ENCODE measurements at places on chromosomes 16 and 17.

- DNase-seq, result peak; percentile 41
Measured at GRCh38 chr16:46783800-46784199, 35.7 kb upstream of the MYLK3 start.

DNA sequence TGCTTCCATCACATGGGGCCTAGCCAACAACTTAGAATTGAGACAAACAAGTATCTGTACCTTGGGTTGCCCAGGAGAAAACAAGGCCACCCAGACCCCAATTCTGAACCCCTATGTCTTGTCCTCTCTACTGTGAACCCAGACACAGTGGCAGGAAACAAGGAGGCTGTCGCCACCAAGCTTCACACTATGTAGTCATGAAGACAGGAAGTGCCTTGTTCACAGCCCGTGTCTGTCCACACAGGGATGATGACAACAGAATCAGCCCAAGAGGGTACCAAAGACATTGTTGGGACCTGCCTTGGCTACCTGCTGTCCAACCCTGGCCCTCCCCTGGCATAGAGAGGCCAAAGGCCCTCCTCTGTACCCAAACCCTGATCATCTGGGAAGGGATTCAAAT is 84.8 kb downstream of the CDYL2 start:
- DNase-seq, result no peak

DNA sequence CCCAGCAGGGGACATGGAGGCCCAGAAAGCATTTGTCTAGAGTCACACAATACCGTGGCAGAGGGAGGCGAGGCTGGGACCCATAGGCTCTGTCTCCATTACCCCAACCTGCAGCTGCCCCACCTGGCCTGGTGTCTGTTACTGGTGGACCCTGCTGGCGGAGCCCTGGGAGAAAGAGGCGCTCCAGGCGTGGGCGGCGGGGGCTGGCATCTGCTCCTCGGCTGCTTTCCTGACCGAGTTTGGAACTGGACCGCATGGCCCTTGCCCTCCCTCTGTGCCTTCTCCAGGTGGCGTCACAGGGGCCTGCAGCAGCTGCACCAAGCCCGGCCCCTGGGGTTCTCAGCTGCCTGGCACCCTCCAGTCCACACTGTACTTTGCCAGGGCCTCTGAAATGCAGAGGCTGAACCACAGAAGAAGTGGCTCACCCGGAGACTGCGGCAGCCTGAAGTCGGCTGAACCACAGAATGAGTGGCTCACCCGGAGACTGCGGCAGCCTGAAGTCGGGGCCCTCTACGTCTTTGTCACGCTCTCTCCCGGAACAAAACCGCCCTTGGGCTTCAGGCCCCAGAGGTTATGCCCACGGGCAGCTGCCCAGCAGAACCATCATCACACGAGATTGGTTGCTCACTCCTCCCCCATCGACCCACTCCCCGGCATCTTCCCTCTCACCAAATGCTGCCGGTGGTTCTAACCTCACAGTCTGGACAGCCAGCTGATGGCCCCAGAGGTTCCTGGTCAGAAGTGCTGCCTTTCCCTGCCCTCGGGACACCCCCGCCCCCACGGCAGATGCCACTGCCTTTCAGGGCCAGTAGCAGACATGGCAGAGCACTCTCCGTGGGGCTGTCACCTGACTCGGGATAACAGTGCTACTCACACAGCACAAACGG is 20.2 kb downstream of the CBFA2T3 start:
- no peak for DNase-seq

GRCh38 chr17:54239291-54239690 is 416.6 kb downstream of the KIF2B start:
- DNase-seq, result no peak

GRCh38 chr17:64920419-64921172 is 1.3 kb upstream of the LRRC37A3 start:
- DNase-seq, result no peak

DNA sequence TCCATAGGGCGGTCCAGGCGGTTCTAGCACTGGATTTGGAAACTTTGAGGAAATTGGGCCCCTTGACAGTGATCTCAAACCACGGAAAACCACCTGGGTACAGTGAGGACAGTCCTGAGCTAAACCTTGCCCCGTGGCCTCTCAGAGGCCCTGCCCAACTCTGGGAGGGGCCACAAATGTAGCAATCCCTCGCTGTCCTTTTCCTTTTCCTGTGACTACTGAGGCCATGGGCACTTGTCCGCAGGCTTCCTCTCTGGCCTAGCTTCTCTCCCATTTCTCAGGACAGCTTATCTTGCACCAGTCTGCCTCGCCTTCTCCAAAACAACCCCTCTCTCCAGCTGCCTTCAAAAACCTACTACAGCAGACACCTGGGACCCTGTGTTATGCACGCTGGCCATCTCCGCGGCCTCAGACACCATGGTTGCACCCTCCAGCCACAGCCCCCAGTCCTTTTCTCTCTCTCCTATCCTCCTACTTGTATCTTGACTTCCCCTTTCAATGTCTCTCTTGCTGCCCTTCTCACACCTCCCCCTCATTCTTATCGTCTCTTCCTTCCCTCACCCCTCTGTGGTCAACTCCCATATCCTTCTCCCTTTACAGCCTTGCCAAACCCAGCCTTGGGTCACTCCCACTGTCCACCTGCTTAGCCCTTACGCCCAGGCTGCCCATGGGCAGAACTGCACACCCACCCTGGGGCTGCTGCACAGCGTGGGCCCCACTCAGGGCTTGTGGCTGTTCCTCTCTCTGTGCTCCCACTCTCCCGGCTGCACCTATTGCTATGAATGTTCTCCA is 7.6 kb downstream of the SCPEP1 start:
- no peak for DNase-seq

DNA sequence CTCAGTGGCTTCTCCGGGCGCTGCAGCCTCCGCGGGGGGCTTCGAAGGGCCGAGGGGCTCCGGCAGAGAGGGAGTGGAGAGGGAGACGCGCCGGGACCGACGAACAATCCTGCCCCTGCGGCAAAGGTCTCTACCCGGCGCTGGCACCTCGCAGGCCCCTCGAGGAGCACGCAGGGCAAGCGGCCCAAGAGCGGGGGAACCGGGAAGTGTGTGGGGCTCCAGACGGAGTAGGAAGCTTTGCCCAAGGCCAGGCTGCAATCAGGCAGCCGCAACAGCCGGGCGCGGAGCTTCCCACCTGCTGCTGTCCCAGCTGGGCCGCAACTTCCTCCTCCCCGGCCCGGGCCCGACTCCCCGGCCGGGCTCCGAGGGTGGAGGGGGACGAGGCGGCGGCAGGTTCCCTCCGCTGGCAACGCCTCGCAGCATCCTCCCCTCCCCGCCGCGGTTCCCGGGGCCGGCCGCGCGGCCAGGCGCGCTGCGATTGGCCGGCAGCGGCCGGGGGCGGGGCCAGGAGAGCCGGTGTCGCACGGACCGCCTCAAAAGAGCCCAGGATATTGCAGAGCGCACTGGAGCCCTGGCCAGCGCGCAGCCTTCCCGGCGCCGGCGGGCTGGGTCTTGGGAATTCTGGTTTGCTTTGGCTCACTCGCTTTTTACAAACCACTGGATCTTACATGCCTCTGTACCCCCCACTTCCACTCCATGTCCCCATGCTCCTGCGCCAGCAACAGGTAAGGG is at the start of gene KCNJ2:
KCNJ2 (plus strand) TSS at position 556 of the 732 bp plus-strand sequence. CDS start 5,508 bp downstream, outside the sequence.
- peak; percentile 69 for DNase-seq

All from fibroblast of upper back skin (primary cell).